Stimulated activated CD8-positive, alpha-beta memory T cell treated with anti-CD3 and anti-CD28 coated beads, Interleukin-7, amount 100 ng/mL, for 24 hours (primary cell): ENCODE measurements at places on chromosomes 7 and 10.

GRCh38 chr10:28730031-28730778, 52.9 kb downstream of the BAMBI start:
- DNase-seq, result no peak

DNA sequence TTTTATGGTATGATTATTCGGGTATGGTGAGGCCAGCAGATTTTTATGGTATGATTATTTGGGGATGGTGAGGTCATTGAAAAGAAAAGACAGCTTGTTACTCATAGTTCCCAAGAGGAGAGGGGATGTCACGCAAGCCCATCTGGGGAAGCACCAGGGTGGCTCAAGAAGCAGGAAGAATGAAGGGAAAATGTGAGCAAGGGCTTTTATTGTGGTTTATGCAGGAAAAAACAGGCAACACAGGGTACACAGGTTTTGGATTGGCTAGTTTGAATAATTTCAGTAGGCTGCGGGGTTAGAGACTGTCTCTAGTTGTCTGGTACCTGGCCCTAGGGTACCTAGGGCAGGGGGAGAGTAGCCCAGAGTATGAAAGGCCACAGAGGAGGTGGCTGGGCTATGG, 26.8 kb upstream of the DGKI start:
- DNase-seq, result no peak

DNA sequence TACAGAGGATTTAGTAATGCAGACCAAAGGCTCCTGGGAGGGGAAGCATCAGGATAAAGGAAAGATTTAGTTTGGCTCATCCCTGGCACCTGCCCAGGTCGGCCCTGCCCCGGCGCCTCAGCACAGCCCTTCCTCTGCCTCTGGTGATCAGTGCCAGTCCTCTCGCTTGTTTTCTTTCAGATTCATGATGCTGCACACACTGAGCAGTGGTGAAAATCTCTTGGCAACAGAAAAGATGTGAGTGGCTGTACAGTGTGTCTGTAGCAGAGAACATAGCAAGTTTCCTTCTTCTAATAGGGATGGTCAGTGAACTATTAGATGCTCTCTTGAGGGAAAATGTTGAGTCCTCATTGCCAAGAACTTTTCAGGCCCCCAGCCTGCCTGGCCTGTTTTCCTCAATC, 994.1 kb downstream of the KCNMA1 start:
- no peak for DNase-seq

DNA sequence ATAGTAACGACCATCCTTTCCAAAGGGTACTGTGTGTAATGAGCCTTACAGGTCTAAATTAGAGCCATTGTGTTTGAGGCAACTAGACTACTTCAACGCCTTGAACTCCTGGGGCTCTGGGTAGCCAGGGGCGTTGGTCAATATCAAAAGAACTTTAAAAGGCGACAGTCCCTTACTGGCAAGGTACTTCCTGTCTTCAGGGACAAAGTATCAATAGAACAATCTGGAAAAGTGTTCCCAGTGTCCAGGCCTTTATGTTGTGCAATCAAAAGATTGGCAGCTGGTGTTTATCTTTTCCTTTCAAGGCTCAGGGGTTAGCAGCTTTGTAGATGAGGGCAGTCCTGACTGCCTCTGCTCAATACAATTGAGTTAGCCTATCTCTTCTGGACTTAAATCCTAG, 284.3 kb downstream of the PARD3 start:
- no peak for DNase-seq

GRCh38 chr10:53601260-53601875, 828.8 kb upstream of the MBL2 start:
- DNase-seq, result no peak

GRCh38 chr7:63918986-63919385, 79.7 kb upstream of the ZNF722 start:
- no peak for DNase-seq

DNA sequence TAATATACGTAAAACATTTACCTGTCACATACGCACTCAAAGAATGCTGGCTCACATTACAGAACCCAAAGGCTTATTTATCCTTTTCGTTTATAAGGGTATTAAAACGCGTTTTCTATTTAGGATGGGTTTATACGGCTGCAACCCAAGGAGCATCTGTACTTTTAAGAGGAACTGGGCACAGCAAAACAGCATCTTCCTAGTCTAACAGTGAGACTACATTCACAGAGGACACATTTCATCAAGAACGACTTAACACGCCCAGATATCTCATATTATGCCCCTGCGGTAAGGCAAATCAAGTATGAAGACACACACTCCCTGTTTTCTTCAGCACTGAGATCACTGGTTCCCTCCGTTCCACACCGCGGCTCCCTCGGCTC, 533 bp upstream of the DMTF1 start:
- DNase-seq, result no peak

DNA sequence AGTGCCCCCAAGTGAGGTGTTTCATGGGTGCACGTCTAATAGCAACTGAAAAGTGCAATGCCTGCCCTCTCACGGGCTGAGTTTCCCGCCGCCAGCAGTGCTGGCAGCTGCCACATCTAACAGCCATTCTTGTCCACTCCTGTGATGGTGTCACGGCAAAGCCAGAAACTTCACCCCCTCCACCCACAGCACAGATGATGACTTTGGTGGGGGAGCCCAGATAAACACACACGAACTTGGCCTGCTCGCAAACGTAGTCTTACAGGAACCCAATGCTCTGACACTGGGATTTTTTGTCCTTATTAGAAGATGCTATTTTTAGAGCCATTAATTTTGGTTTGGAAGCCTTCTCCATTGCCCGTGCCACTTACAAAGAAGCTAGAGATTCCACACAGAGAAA, 26.7 kb downstream of the CPXM2 start:
- DNase-seq, result no peak

- DNase-seq, result no peak
Observed at GRCh38 chr7:139860090-139860775, 31.2 kb downstream of the TBXAS1 start.

- DNase-seq, result no peak
Observed at GRCh38 chr10:93742633-93743349, 14.9 kb upstream of the LGI1 start.

DNA sequence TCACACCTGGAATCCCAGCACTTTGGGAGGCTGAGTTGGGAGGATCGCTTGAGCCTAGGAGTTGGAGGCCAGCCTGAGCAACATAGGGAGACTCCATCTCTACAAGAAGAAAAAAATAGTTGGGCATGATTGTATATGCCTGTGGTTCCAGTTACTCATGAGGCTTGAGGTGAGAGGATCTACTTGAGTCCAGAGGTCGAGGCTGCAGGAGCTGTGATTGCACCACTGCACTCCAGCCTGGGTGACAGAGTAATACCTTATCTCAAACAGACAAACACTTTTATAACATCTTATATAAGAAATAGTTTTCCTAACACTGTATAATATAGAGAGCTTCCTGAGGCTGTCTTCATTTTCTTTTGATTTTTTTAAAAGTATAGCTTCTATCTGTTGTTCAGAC, 448.4 kb upstream of the COBL start:
- no peak for DNase-seq

DNA sequence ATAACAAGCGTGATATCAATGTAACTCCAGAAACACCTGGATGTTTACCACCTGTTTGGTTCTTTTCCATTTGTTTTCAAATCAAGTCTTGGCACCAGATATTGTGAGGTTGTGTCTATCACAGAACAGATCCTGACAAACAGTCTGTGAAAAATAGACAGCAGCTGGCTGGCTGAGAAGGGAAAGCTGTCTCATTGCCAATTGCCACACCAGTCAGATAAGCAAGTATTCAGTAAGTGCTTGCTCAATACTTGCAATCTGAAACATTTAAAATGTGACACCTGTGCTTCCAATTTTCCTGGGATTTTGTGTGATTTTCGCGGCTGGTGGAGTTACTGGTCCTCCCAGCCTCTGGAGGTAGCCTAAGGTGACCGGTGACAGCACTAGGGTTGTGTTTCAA, 147.9 kb upstream of the MYO3A start:
- DNase-seq, result no peak

GRCh38 chr7:8710124-8710523, 276.7 kb downstream of the NXPH1 start:
- no peak for DNase-seq

DNA sequence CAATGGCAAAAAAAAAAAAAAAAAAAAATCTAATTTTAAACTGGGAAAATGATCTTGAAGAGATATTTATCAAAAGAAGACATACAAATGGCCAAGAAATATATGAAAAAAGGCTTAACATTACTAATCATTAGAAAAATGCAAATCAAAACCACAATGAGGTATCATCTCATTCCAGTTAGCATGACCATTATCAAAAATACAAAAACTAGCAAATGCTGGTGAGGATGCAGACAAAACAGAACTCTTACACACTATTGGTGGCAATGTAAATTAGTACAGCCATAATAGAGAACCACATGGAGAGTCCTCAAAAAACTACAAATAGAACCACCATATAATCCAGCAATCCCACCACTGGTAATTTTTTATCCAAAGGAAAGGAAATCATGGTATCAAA, 489.6 kb downstream of the TNS3 start:
- DNase-seq, result no peak
